RPMI8226 (cell line): ENCODE measurements at places on chromosomes 13 and 19.

DNA sequence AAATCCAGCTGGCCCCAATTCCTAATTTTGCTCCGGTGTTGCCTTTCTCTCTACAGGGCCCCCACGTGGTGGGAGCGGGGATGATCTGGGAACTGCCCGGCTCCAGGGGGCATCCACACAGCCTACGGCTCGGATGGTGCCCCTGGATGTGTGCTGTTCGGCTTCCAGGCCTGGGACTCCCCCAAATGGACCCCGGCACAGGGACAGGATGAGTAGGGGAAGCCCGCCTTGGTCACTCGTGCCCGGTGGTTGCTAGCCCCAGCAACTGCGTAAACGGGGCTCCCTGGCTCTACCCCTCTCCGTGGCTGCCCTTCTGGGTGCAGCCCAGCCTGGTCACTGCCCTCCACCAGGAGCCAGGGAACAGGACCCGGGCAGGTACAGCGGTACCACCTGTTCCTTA lies 111.5 kb downstream of the TEX26 start:
- no peak for DNase-seq

- DNase-seq, result no peak
Observed at GRCh38 chr19:14977128-14977527, 2.5 kb downstream of the SLC1A6 start.

GRCh38 chr13:26727122-26727521 lies 33.5 kb downstream of the GPR12 start:
- DNase-seq, result no peak

GRCh38 chr19:52527956-52528351 lies 486 bp downstream of the ZNF808 start:
- DNase-seq, result peak; percentile 12

DNA sequence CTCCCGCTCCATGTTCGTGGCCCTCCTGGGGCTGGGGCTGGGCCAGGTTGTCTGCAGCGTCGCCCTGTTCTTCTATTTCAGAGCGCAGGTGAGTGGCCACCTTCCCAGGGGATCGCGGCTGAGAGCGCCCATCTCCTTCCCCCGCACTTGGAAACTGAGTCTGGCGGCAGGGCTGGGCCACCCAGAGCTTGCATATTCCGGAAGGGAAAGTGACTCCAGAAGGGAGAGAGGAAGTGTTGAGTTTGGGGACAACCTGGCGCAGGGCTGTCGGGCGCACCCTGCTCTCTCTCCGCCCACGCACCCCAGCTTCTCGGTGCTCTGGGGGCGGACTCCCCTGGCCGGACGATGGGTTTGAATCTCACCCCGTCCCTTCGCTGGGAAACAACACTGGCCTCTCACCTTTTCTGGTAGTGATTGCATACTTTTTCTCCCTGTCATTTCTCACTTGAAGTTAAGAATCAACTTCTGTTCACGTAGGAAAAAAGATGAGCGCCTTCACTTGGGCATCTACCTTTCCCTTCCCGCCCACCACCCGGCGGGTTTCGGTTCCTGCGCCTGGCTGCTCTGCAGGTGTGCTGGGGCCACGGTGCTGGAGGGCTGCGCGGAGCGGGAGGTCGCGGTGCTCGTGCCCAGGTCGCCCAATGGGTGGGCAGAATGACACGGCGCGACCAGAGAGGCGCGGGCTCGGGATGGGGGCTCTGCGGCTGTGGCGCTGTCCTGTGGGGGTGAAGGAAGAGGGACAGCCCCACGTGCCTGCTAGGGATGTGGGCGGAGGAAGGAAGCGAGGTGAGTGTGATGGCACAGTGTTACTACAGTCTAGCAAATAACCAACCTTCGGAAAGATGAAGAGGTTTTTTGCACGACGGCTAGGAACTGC lies 721 bp downstream of the TNFSF11 start:
- peak; percentile 43 for DNase-seq

GRCh38 chr13:64847767-64848166 lies 2382.4 kb downstream of the PCDH9 start:
- no peak for DNase-seq

- no peak for DNase-seq
Observed at GRCh38 chr19:36207605-36208252, 6.7 kb downstream of the ZNF565 start.

GRCh38 chr19:56266051-56266450 lies 6.5 kb upstream of the EDDM13 start:
- DNase-seq, result no peak

DNA sequence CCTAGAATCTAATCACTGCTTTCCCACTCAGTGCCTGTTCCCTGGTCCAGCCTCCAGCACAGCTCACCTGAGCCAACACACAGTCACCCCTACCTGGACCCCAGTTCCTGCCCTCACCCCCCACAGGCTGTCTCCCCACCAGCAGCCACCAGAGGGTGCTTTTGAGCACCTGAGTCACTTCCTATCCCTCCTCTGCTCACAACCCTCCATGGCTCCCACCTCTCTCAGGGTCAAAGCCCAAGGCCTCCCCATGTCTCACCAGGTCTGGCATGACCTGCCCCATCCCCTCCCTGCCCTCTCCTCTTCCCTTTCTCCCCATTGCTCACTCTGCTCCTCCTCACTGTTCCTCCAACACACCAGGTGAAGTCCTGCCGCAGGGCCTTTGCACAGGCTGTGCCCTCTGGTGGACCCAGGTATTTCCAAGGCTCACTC lies 7.1 kb upstream of the DPP9 start:
- peak; percentile 56 for DNase-seq

DNA sequence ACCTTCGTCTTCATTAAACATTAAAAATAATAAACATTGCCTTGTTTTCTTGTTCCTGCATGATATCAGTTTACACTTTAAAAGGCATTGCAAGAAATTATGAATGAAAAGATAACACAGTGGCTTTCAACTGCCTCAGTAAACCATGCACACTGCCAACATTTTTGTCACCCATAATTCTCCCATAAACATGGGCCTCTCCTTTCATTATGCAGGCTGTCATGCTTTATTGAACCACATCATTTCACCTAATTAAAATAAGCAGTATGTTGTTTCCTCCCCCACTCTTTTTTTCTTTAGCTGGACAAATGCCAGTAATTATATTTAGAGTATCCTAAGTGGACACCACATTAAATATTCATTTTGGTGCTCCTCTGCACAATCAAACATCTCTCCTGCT lies 1566.5 kb upstream of the SLC10A2 start:
- no peak for DNase-seq

DNA sequence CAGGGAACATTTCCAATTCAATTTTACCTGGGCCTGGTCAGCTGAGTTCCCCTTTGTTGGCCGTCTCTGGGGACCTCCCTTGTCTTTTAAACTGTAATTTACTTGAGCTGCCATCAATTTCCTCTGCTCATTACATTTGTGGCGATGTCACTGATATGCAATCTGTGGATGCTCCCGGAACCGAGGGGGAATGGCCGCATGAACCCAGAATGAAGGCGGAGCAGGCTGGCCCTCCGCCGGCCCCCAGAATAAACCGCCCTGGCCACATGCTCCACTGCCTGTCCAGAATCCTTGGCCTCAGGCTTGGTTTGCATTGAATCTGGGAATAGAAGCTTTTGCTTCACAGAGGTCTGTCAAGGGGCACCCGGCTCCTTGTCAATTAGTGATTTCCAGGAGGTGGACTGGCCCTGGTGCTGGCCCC lies 276.8 kb downstream of the TEX29 start:
- DNase-seq, result no peak

DNA sequence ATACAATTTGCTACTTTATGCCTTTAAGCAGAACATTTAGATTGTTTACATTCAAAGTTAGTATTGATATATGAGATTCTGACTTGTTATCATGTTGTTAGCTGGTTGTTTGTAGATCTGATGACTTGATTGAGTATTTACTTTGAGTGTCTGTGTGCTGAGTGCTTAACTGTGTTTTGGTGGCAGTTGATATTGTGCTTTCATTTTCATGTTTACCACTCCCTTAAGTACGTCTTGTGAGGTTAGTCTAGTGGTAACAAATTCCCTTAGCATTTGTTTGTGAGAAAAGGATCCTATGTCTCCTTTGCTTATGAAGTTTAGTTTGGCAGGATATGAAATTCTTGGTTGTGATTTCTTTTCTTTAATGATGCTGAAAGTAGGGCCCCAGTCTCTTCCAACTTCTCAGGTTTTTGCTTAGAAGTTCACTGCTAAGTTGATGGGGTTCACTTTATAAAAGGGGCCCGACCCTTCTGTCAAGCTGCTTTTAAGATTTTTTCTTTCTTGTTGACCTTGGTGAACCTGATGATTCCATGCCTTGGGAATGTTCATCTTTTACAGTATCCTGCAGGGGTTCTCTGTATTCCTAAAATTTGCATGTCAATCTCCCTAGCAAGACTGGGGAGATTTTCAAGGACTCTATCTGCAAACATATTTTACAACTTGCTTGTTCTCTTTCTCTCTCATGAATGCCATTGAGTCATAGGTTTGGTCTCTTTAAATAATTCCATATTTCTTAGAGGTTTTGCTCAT lies 1095.4 kb upstream of the PCDH20 start:
- no peak for DNase-seq

- no peak for DNase-seq
Observed at GRCh38 chr13:64718116-64718515, 2512.0 kb downstream of the PCDH9 start.

GRCh38 chr19:45492627-45493470 lies 4.0 kb downstream of the RTN2 start:
- peak; percentile 70 for DNase-seq

GRCh38 chr13:84294576-84294975 lies 412.3 kb upstream of the SLITRK1 start:
- DNase-seq, result no peak

DNA sequence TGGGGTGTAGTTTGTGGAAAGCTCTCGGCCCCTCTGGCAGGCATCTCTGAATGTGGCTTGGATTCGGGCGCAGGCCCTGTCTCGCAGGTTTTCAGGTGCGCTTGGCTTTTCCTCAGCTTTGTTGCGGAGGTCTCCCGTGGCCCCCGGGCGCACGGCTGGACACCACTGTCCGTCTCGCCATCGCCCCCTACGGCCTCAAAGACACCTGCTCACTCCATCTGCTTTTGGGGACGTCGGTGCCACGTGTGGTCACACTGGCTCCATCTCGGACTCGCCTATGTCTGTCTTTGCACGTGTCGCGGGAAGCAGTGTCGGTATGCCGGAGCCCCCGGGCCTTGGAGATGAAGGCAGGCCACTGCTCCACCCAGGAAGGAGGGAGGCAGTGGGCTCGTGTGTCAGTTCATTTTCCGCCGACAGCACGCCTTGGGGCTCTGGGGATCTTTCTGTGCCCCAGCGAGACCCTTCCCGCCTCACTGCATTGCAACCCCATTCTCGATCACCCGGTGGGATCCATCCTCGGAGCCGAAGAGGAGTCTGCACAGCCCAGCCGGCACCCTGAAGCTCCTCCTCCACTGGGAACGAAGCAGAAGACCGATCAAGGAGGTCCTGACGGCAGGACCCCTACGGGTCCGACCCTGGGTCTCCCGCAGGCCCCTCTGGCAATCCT lies 42.1 kb downstream of the ZNF146 start:
- no peak for DNase-seq

DNA sequence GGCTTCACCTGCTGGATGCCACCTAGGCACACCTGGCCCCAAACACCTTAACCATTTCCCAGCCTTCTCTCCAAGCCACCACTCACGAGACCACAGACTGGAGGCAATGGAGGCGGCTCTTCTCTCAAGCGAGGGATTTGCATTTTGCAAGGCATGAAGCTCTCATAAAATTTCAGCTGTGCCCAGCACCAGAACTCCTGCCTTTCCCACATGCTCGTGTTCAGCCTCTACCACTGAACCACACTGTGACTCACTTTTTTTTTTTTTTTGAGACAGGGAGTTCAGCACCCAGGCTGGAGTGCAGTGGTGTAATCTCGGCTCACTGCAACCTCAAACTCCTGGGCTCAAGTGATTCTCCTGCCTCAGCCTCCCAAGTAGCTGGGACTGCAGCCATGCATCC lies 10.6 kb downstream of the NANOS3 start:
- DNase-seq, result no peak

- DNase-seq, result no peak
Observed at GRCh38 chr19:3179739-3180293, 1.2 kb downstream of the S1PR4 start.
